ENCODE measurements at places on chromosomes 7 and 10.

GRCh38 chr10:23345861-23346260 lies 1.3 kb upstream of the C10orf67 start:
- DNase-seq = no peak

- DNase-seq = no peak
Measured at GRCh38 chr10:42553064-42553407, 85.3 kb downstream of the ZNF33B start.

GRCh38 chr7:116395141-116395791 lies 104.3 kb upstream of the CAV2 start:
- DNase-seq = no peak

DNA sequence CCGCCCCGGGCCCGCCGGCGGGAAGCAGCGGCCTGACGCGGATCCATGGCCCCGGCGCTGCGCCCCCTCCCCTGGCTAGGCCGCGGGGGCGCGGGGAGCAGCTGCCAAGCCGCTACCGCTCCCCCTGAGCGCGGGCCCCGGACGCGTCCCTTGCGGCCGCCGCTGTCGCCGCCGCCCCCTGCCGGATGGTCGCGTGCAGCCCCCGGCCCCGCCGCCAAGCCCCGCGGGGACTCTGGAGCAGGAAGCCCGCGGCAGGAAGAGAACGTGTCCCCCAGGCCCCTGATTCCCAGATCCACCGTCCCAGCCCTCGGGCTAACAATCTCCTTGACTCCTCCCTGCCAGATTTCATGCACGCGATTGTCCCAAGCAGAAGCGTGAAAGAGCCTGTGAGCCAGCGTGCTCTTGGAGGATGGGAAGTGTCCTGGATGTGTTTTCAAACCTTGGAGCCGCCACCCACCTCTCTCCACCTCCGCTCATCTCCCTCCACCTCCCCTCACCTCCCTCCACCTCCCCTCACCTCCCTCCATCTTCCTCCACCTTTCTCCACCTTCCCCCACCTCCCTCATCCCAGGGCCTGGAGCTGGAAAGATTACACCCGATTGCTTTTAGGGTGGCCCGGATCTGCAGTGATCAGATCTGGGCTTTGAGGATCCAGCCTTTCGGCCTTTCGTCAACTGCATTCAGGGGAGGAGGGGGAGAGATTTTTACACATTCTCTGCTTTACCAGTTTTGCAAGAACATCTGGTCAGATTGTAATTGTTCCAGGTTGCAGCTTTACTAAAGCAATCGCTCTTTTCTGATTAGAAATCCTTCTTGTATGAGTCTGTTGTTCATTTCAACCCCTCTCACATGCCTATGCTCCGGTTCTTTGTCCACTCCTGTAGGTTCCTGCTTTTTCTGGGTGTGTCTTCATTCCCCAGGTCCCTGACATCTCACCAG lies 570 bp upstream of the PRTFDC1 start:
- peak; percentile 28 for DNase-seq

GRCh38 chr7:156179872-156180390 lies 367.7 kb upstream of the SHH start:
- DNase-seq = no peak

DNA sequence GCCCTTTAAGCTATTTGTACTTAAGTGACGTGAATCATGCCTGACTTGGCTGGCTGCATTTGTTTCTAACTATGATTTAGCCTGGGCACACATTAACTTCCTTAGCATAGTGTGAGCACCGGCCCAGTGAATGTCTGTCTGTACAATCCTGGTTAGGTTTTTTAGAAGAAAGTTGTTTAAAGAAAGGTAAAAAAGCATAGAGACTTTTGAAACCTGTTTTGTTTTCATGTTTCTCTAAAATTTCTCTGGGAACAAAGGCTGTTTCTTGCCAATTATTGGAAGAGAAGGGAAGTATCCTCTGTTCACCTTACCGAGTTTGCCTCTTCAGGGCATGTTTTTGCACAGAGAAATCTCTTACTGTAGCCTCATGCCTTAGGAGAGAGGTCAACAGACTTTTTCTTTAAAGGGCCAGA lies 42.9 kb upstream of the MET start:
- DNase-seq = no peak

DNA sequence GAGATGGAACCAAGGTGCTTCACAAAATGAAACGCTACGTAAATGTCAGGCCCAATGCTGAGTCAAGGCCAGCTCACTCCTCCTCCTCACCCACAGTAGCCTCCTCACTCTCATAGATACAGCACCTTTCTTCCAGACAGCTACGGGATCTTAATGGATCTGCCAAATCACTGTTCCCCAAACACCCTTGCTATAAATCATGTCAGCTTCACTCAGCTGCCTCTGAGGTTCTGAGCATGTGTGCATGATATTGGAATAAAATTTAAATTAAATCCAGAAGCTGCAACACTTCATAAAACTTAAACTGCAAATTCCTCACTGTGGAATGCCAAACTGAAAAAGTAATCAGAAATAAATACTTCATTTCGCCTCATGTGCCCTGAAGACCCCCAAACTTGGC lies 14.7 kb upstream of the CPXM2 start:
- no peak for DNase-seq

- DNase-seq = no peak
Measured at GRCh38 chr7:107913851-107914250, 22.9 kb downstream of the DLD start.

Measured in NCI-H510A treated with DMSO at 0.1 percent for 48 hours (cell line).